A549 treated with dexamethasone at 1 μM for 4 hours (cell line): ENCODE measurements at places on chromosomes 7 and 10. TPM values are rescaled to one million over a fixed set of nuclear protein-coding genes. Genes with fewer than 3 reads are reported as not detected.

HILPDA gene
- 19.7 to 29.1 TPM (median 25.5 TPM) in 5 replicates for total RNA-seq

KMT2E gene
- total RNA-seq: 14.1 to 25.2 TPM (median 21.0 TPM) in 5 replicates

TMEM130 gene
- total RNA-seq: 0.15 to 0.42 TPM (median 0.39 TPM) in 5 replicates

MYH16 gene
- 0.25 to 0.70 TPM (median 0.40 TPM) in 5 replicates for total RNA-seq

DYNC1I1 gene
- total RNA-seq: 0.11 to 0.25 TPM (median 0.13 TPM) in 5 replicates
